ENCODE measurements at places on chromosomes 1 and 21. TPM values are rescaled to one million over a fixed set of nuclear protein-coding genes. Genes with fewer than 3 reads are reported as not detected.
A peak's percentile ranks its signal among the peaks of the same experiment; 100 is the strongest.

GRCh38 chr1:16938351-16939321 is 16.9 kb downstream of the CROCC start:
- DNase-seq = no peak
- no peak overlapping the region for H3K4me3 ChIP-seq
- H3K27me3 ChIP-seq = no peaks in the 10 kb centered on the region
- no peaks in the 10 kb centered on the region for H3K36me3 ChIP-seq
- no peaks in the 10 kb centered on the region for H3K4me1 ChIP-seq

Gene BACE2
- total RNA-seq = 8.8 TPM

DNA sequence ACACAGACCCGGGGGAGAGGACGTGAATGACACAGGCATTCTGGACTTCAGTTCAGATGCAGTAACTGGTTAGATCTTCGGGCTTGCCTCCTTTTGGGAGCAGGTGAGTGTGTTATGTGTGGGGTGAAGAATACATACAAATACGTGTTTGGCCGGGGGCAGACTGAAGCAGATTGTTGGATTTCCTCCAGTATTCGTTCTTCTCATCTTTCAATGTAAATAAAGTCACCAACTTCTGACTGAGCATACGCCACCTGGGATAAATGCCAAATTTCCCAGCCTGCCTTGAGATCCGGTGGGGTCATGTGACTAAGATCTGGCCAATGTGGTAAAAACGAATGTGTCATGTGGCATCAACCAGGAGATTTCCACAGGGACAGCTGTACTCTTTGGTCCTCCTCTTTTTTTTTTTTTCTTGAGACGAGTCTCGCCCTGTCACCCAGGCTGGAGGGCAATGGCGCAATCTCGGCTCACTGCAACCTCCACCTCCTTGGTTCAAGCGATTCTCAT is 189.8 kb downstream of the RGS7 start:
- H3K27ac ChIP-seq = no peak overlapping the region
- H3K4me3 ChIP-seq = no peak overlapping the region
- no peaks in the 10 kb centered on the region for H3K36me3 ChIP-seq

DNA sequence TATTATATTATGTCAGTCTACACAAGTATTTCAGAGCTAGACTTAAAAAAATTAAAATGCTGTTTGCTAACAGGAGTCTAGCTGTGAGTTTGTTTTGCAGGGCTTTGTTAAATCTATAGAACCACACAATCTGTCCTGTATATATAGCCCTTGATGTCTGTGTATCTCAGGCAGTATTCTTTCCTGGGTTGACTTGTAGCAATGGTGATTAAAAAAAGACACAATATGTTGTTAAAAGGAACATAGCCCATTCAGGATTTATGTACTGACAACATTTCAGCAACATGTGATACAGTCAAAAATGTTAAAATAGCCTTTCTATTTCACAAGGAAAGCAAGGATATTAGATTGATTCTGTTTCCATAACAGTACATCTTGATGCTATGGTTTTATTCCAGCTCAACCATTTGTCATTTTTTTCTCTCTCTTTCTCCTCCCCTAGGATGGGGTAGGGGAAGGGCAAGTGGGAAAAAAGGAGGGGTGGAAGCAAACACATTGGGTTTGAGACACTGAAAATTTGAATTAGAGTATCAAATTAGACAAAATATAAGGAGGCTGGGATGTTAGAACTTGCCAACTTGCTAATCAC is 139.2 kb downstream of the DSCAM start:
- H3K27me3 ChIP-seq = no peaks in the 10 kb centered on the region
- no peak overlapping the region for H3K4me3 ChIP-seq
- no peaks in the 10 kb centered on the region for H3K36me3 ChIP-seq

GRCh38 chr1:178093951-178094738 is at the start of gene RASAL2:
Gene RASAL2, plus strand, starts transcription at chr1:178094104. Its CDS starts 389 bp downstream, at chr1:178094493.
- peaks cover 34% of the 10 kb centered on the region for H3K4me1 ChIP-seq
- peak within 1 kb of the TSS; percentile 99 for H3K4me3 ChIP-seq
- DNase-seq = peak; percentile 72
- H3K36me3 ChIP-seq = no peaks in the 10 kb centered on the region
- peak within 1 kb of the TSS; percentile 92 for H3K27ac ChIP-seq

Gene UBE2U
- not detected for total RNA-seq

DNA sequence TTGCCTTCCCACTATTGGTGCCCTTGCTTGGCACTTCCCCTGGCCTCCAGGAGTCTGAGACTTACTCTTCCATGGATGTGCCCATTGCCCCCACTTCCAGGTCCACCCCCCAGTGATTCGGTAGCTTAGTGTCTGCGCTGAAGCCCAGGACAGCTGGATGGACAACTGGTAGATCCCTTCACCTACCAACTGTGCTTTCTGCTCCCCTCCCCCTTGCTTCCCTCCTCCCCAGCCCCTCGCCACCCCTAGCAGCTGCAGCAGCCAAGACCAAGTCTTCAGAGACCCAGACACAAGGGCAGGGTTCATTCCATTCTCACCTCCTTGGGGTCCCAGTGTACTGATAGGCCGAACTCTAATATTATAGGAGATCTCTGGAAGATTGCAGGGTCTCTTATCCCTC is 6.9 kb downstream of the LMNA start:
- no peaks in the 10 kb centered on the region for H3K27me3 ChIP-seq
- H3K36me3 ChIP-seq = peaks cover 4% of the 10 kb centered on the region
- H3K4me1 ChIP-seq = peaks cover 83% of the 10 kb centered on the region
- DNase-seq = no peak

DNA sequence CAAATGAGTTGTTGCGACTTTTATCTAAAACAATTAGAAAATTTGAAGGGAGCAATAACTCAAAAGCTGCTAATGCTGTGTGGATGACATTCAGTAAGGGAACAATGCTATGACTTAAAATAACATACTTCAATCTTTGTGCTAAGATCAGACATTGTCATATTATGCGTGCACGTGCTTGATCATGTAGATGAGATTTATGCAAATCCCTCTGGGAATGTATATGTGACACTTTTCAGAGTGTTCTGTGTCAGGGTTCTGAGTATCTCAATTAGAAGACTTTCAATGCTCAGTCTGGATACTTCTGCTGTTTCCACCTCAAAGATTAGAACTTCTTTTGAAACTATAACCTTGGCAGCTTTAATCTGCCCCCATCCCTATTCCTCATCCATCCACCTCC is 18.6 kb upstream of the POU2F1 start:
- no peak overlapping the region for H3K4me3 ChIP-seq
- no peak overlapping the region for H3K27ac ChIP-seq
- no peak for DNase-seq

Gene FAM163A
- not detected for total RNA-seq

GRCh38 chr1:14443164-14443787 is 155.2 kb upstream of the KAZN start:
- no peak overlapping the region for H3K4me3 ChIP-seq
- H3K27me3 ChIP-seq = no peaks in the 10 kb centered on the region
- H3K4me1 ChIP-seq = no peaks in the 10 kb centered on the region

DNA sequence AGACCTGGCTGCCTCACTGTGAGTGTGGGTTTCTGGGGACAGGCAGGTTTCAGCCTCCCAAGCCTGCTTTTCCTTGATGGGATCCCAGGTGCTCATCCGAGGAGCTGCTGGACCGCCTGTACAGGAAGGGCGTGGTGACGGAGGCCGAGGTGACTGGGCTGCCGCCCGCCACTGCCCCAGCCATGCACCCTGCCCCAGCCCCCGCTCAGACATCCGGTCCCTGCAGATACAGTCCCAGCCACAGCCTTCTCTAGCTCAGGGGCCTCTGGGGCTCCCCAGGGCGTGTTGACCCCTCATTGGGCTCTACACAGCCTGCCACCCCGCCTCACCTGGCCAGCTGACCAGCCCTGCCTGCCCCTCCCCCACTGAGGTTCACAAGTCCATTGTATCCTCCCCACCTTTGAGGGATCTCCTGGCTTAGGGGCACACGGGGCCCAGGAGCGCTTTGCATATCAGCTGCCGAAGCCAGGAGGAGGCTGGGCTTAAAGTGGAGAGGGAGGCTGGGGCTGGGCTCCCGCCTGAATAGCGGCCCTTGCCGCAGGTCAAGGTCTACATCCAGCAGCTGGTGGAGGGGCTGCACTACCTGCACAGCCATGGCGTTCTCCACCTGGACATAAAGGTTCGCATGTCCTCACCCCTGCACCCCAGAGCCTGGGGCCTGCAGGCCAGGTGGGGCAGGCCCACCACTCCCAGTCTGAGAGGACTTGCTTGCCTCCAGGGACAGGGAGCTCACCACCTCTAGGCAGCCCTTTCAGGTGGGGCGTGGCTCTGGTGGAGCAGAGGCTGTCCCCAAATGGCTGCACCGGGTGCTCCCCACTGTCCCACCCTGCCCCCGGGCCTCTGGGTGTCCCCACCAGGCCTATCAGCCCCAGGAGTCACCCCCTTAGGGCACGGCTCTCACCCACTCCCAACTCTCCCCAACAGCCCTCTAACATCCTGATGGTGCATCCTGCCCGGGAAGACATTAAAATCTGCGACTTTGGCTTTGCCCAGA is 38.5 kb downstream of the TRIM11 start:
- H3K36me3 ChIP-seq = no peaks in the 10 kb centered on the region
- DNase-seq = peak; percentile 62
- H3K27me3 ChIP-seq = no peaks in the 10 kb centered on the region
- no peak overlapping the region for H3K4me3 ChIP-seq
- no peak overlapping the region for H3K27ac ChIP-seq

Gene TPTE
- not detected for total RNA-seq

DNA sequence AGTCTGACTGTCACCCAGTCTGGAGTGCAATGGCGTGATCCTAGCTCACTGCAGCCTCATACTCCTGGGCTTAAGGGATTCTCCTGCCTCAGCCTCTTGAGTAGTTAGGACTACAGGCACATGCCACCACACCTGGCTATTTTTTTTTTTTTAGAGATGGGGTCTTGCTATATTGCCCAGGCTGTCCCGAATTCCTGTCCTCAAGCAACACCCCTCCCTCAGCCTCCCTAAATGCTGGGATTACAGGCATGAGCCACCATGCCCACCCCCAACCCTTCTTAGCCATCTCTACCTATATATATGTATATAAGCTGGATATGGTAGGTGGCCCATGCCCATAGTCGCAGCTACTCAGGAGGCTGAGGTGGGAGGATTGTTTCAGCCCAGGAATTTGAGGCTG is 13.4 kb upstream of the SLC25A44 start:
- H3K36me3 ChIP-seq = no peaks in the 10 kb centered on the region
- no peak for DNase-seq
- H3K4me3 ChIP-seq = peak overlapping the region; percentile 19
- peaks cover 72% of the 10 kb centered on the region for H3K4me1 ChIP-seq
- peak overlapping the region; percentile 87 for H3K27ac ChIP-seq
- no peaks in the 10 kb centered on the region for H3K27me3 ChIP-seq

Data from Caco-2 (cell line).